ENCODE measurements at places on chromosomes 7 and 10.

DNA sequence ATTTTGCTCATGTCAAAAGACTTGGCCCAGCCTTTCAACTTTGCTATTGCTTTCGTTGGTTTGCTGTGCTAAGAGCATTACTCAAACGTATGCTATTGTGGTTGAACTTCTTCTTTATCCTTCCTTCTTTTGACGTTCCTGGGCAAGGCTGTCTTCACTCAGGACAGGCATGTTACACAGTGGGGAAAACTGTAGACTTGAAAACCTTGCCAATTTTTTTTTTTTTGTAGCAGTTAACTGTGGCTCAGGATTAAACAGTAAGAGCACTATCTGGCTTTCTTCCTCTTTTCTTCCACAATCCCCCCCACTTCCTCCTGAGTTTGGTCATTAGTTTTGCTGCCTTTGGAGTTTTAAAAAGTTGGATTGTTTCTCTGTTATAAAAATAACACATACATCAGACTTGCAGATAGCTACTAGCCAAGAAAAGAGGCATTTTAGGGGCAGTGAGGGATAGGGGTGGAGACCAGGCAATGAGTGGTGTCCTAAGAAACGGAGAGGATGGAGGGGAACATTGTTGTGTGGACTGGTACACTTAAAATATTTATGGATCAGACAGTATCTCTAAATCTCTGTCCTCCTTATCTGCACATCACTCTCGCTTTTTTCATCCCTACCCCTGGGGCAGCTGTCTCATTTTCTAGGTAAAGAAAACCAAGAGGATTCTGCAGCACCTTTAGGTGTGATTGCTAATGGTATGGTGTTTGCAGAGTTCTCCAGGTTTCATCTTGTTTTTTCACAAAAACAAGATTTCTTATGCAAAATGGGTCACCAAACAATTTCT lies 181.7 kb downstream of the LRMDA start:
- DNase-seq, result no peak

DNA sequence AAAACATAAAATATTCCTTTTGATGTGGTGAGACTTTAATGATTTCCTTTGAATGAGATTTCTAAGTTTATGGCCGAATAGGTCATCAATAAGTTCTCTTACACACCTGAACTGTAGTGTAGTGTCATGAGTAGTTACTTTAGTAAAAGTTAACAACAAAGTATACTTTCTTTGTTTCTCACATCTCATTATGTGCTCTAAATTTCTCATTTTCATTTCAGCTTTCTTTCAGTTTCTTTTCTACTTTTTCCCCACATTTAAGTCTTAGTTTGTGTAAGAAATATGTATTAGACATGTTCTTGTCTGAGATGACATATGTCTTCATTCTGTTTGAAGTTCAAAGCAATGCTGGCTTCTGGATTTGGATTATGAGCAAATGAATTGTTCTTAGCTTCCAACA lies 348.1 kb downstream of the ANKRD7 start:
- no peak for DNase-seq

DNA sequence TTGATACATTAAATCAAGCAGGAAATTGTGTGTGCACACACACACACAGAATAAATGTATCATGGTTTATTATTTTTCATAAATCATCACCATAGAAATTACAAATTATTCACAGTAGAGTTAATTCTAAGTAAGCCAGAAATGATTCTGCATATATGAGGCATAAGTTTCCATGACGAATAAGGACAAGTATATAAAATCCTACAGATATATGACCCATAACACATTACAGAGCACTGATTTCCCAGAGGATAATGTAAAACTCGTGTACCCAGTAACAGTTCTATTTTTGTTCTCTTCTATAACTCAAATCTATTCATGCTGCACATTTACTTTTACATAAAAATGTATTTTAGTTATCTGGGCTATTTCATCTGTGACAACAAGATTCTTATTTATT lies 169.7 kb downstream of the LRRTM3 start:
- DNase-seq, result no peak

GRCh38 chr7:157318015-157318706 lies 18.6 kb upstream of the DNAJB6 start:
- DNase-seq, result no peak

- DNase-seq, result no peak
These were observed 450.3 kb downstream of the GRID1 start for GRCh38 chr10:85916286-85916685.

GRCh38 chr10:4736608-4737007 lies 89.4 kb upstream of the AKR1E2 start:
- no peak for DNase-seq

- DNase-seq, result no peak
These were observed 579.0 kb downstream of the PHTF2 start for GRCh38 chr7:78377532-78377931.

GRCh38 chr7:7862393-7862792 lies 106.2 kb upstream of the GLCCI1 start:
- DNase-seq, result no peak

Measured in stimulated activated CD8-positive, alpha-beta memory T cell treated with anti-CD3 and anti-CD28 coated beads, Interleukin-4, amount 100 ng/mL, for 1 hour (primary cell).